ENCODE measurements at places on chromosomes 6 and 20. TPM values are rescaled to one million over a fixed set of nuclear protein-coding genes. Genes with fewer than 3 reads are reported as not detected.

- DNase-seq: peak; percentile 49
Observed at GRCh38 chr6:35048631-35049083, 92.5 kb downstream of the TCP11 start.

DNA sequence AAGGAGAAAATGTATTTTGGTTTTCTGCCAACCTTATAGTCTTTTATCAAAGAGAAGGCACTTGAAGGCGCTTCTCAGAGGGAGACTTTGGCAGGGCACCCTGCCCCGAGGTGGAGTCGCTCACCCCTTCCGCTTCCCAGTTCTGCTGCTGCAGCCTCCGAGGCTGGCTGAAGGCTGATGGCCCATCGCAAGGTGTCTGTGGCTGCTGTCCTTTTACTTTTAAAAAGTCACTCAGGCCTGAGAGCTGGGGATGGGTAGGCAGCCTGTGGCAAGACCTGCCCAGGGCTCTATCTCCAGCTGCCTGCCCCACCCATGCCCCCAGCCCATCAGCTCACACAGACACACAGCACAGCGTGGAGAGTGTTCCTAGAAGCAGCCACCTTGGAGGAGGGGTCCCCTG lies 206.6 kb upstream of the CST7 start:
- DNase-seq: no peak

The ATP6V1G2 gene
- 8.8 TPM for total RNA-seq

GRCh38 chr20:44849703-44850102 lies 35.8 kb upstream of the YWHAB start:
- peak; percentile 31 for DNase-seq

The NOX3 gene
- total RNA-seq: not detected

The SIGLEC1 gene
- total RNA-seq: not detected

- peak; percentile 81 for DNase-seq
Observed at GRCh38 chr6:108562503-108562993, 1.8 kb downstream of the FOXO3 start.

The MYLK2 gene
- not detected for total RNA-seq

DNA sequence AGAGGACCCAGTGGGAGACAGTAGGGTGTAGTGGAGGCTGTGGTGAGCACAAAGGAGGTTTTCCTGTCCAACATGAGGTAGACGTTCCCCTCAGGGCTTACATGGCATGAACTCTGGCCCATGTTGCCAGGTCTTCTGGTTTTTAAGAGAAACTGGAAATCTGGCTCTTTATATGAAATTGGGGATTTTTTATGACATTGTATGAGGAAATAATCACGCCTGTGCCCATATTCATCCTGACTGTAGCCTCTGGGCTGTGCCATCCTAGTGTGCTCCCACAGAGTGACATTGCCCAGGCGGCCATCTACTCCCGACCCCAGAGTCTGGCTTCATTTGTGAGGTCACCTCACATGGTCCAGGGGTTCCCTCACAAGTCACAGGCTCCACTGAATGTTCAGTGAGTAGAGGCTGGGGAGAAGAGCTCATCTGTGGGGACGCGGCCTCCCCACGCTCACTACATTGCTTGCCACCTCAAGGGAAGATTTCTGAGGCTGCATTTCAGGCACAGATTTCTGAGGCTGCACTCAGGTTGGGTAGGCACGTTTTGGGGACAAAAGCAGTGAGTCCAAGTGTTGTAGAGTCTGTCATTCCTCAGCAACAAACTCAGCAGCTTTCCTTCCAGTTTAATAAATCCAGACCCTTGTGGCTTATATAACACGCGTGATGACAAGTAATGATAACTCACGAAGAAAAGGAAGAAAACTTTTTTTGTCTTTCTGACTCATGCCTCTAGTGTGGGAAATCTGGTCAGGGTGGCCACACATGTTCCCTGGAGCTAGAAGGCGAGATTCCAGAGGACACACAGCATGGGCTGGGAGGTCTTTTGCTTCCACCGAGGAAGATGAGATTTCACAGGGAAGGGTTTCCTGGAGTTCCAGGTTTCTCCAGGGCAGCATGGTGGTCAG lies 41.7 kb downstream of the SLC24A3 start:
- no peak for DNase-seq

The PMEPA1 gene
- total RNA-seq: 0.03 TPM

The CRIP3 gene
- total RNA-seq: 21.3 TPM

DNA sequence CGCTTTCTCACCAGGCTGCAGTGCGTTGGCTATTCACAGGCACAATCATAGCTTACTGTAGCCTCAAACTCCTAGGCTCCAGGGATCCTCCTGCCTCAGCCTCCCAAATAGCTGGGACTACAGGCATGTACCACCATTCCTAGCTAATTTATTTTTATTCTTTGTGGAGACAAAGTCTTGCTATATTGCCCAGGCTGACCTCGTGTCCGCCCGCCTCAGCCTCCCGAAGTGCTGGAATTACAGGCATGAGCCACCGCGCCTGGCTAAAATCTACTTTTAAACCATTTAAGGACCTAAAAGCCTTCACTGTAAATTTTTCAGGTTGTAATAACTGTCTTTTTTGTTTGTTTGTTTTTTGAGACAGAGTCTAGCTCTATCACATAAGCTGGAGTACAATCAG lies 15.2 kb downstream of the SAMHD1 start:
- DNase-seq: no peak

The AIF1 gene
- total RNA-seq: not detected

DNA sequence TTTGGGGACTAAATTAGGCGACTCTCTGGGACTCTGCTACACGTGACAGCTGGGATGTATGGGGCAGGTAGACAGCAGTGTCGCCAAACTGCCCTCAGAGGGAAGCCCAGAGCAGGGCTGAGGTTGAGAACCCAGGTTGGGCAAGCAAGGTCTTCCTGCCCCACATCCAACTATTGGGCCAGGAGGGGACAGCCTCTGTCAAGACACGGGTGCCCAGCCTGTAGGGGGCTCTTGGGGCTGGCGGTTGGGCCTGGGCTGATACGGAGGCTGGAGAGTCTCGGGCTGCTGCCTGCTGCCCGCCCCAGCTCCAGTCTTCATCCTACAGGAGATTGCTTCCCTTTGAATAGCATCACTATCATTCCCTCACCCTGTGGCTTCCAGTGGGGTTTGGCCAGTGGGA lies 33.3 kb downstream of the CPNE5 start:
- DNase-seq: peak; percentile 35

DNA sequence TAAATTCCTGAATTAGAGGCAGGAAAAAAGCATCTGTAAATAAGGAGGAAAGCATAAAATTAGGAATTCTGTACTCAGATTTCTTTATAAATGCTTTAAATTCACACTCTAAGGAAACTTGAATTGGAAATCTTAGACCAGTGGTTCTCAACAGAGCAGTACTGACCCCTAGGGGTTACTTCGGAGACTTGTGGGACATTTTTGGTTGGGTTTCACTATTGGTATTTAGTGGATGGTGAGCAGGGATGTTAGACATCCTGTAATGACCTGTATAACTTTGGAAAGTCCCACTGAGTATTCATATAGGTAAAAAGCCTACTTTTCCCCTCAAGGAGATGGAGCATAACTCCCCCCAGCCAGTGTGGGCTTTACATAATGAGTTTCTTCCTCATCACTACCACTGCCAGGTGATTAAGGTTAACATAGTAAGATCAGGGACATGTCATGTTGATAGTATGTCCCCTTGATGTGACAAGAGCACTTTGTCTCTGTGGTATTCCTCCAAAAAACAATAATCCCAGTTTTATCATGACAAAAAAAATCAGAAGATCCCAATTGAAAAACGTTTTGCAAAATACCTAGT lies 31.0 kb downstream of the GLO1 start:
- DNase-seq: peak; percentile 74

DNA sequence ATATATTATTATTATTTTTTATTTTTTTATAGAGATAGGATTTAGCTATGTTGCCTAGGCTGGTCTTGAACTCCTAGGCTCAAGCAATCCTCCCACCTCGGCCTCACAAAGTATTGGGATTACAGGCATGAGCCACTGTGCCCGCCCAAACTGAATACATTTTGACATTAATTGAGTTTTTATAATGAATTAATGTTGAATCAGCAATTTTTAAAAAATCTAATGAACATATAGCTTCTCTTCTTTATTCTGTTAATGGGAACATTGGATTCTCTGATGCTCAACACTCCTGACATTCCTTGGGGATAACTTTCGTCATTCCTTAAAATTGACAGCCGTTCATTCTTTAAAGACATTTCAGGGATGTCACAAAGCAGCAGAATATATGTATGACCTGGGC lies 52.4 kb downstream of the ANKS1A start:
- no peak for DNase-seq

The EPB41L1 gene
- total RNA-seq: 35.8 TPM

DNA sequence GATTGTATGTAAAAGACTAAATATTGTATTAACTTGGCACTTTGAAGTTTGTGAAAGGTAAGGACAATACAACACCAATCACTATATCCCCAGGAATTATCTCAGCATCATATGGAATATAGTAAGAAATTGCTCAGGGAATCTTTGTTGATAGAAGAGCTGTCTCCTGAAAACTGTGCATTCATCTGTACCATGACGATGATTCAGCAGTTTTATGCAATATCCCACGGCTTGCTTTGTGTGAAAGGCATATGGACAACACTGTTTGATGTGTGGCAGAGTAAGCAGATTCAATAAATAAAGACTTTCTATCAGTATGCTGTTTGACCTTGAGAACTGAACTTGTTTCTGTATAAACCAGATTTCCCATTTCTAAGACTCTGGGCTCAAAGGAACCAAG lies 147.5 kb upstream of the PLN start:
- no peak for DNase-seq

- no peak for DNase-seq
Observed at GRCh38 chr20:472889-473292, 10.6 kb upstream of the TBC1D20 start.

The TAAR6 gene
- total RNA-seq: not detected

- DNase-seq: no peak
Observed at GRCh38 chr20:2228926-2229325, 66.9 kb upstream of the TGM3 start.

- DNase-seq: no peak
Observed at GRCh38 chr20:63344616-63345327, 16.4 kb downstream of the CHRNA4 start.

DNA sequence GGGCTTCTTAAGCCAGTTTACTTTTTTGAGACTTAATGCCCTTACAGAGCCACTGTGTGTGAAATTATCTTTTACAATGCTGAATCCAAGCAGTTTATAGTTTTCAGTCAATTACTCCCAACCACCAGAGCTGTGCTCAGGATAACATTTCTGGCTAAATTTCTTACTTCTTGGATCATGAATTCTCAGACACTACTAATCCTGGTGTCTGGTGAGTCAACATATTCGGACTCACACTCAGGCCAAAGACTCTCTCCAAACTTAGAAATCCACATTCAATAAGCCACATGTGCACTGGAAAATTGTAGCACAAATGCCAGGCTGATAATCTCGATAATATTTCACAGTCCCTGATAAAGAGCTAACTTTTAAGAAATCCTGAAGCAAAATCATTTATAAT lies 49.0 kb downstream of the PTPRT start:
- DNase-seq: no peak

The FAXC gene
- total RNA-seq: 23.0 TPM

DNA sequence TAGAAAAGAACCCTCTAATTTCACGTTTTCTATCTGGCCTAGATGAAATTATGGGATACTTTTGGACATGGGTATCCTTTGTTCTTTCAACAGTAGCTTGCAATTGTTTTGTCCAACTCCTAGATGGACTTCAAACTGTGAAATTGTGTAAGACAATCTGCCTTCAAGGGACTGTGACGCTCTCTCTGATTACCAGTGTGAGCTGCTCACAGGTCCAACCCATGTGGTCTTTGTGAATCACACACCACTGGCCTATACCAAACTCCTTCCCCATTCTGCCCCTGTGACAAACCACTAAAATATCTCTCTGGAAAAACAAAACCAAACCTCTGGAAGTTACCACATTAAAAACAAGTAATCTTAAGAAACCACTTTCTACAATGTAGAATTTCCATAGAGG lies 59.5 kb downstream of the NINL start:
- no peak for DNase-seq

DNA sequence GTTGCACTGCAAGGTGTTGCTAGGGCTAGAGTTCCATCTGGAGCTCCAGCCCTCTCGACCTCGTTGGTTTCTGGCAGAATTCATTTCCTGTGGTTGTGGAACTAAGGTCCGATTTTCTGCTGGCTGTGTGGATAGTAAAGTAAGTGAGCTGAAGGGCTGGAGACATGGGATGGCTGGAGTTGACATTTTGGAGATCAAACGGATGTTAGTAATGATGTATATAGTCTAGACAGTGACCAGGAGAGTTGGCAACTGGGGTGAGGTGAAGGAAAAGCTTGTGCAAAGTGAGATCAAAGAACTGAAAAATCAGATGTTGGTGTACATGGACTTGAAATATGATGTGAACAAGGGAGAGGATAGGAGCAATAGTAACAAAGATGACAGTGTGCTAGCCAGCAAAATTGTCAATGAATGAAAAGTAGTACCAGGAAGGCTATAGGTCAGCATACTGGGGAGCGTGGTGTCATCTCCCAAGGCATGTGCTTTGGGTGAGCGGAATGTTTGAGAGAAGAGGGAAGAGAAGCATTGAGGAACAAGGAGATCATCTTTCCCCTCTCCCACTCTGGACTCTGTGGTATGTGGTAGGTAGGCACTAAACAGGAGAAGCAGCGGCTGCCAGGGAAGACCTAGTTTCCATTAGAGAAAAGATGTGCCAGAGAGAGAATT lies 7.8 kb downstream of the QRSL1 start:
- DNase-seq: no peak

The CEP85L gene
- total RNA-seq: 12.6 TPM

DNA sequence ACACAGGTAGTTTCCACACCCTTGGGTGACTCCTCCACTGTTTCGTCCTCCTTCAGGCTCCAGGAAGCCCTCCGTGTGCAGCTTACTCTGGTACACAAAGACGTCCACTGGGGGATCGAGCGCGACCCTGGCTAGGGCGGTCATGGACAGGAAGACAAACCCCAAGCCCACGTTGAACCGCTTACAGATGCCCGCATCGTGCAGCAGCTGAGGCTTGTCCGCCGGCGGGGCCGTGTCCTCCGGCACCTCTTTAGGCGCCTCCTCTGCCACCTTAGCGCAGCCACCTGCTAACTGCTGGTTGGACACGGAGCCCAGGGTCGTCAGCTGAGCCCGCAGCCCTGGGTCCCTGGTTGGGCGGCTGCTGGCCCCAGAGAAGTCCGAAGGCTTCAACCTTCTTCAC lies 309.0 kb upstream of the BTBD3 start:
- no peak for DNase-seq

DNA sequence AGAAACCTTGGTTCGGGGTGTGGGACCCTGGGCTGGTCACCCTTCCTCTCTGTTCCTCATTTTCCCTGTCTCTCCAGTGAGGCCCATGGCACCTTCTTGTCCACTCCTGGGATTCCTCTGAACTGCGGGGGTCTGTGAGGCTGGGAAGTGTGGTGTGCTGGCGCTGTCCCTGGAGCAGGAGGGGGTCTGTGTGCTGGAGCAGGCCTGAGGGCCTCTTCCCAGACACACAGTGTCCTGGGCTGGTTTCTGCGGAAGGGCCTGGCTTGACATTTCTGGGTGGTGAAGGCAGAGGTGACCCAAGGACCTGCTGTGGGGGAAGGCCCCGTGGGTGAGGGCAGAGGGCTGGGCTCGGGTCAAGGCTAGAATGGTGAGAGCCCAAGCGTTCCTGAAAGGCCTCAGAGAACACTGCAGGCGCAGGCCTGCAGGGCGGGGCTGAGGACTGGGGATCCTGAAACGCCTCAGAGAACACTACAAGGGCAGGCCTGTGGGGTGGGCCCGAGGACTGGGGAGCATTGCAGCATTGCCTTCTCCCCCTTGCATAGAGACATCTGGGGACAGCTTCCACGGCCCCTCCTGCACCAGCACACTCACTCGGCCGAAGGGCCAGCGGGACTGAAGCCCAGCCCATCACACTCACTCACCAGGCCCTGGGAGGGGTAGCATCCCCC lies 10.6 kb upstream of the BAK1 start:
- DNase-seq: no peak

The ASXL1 gene
- total RNA-seq: 48.2 TPM

The TSHZ2 gene
- total RNA-seq: 3.9 TPM

- DNase-seq: no peak
Observed at GRCh38 chr6:55397986-55398385, 70.7 kb downstream of the GFRAL start.

All from neural progenitor cell (in vitro differentiated cells).